ENCODE measurements at places on chromosomes 13 and 19.

- no peak for DNase-seq
Observed at GRCh38 chr19:4951656-4952055, 17.3 kb upstream of the KDM4B start.

DNA sequence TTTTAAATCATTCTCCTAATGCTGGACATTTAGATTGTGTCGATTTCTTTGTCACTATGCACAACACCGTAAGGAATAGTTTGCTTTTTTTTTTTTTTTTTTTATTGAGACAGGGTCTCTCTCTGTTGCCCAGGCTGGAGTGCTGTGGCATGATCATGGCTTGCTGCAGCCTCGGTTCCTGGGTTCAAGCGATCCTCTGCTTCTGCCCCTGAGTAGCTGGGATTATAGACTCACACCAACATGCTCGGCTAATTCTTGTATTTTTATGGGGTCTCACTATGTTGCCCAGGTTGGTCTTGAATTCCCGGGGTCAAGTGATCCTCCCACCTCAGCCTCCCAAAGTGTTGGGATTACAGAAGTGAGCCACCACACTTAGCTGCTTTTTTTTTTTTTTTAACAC, 86.5 kb downstream of the RYR1 start:
- no peak for DNase-seq

DNA sequence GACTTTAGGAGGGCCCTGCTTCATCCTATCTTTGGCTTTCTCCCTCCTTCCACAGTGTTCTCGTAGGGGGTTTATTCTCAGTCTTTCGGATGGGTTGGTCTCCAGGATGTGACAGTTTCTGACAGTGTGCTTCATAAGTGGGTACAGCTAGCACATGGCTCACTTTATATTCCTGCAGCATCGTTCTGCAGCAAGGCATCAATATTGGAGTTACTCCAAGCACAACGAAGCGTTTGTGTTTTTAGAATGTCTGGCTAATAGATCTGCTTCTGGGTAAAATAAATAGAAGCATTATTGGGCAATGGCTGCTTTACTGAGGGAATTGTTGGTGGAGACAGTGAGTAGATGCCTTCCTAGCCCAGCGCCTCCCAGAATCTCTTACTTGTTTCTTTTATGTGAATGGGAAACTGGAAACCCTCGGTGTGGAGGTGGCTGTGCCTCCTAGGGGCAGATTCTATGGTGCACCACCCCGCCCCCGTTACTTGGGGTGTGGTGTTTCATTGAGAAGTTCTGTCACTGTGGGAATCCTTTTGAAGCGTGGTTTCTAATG, 2.0 kb downstream of the FARP1 start:
- DNase-seq = no peak

GRCh38 chr13:29570051-29570654, 25.3 kb downstream of the SLC7A1 start:
- no peak for DNase-seq

- DNase-seq = no peak
Observed at GRCh38 chr13:30932481-30933353, at the start of gene TEX26. TSS of gene TEX26 (plus strand) at chr13:30932656. CDS start at chr13:30932716, 60 bp downstream.

DNA sequence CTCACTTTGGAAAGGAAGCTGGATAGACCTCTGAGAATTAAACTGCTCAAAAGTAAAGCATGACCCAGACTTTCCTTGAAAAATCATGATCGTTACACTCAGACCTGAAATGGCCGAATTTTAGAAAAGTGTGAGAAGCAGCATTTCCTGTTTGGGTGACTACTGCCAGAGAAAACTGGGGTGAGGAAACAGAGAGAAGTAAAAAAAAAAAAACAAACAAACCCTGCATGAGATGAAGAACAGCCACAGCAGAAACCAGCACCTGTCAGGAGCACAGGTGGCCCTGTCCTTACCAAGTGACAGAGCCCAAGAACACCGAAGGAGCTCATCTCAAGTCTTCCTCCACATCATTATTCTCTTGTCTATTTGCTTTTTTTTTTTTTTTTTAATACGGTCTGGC, 12.0 kb upstream of the ADPRHL1 start:
- no peak for DNase-seq

DNA sequence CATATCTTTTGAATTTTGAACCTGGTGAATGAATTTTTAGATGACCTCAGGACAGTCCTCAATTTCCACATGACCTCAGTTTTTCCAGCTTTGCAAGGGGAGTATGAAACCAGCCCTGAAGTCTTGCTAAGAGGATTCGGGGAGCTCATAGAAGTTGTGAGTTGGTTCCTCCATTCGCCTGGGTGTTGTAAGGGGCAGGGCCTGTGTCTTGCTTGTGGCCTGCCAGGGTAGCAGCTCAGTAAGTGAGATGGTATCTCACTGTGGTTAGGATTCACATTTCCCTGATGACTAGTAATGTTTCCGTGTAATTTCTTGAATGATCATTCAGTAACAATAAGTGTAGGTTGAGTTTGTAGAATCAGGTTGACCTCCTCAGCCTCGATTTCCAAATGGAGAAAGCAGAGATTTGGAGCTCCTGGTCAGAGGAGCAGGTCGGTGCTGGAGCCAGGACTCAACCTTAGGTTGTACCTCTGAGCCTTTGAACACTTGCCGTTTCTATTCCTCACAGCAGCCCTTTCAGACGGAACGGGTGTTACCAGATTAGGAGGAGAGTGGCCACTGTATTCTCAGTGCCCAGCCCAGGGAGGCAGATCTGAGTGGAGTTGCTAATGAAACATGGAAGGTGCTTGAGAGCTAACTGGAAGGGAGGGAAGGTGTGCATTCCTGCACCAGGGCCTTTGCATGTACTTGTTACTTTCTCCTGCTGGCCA, 14.6 kb downstream of the NACC1 start:
- DNase-seq = no peak

GRCh38 chr19:21482863-21483276, 22.5 kb upstream of the ZNF429 start:
- DNase-seq = no peak

DNA sequence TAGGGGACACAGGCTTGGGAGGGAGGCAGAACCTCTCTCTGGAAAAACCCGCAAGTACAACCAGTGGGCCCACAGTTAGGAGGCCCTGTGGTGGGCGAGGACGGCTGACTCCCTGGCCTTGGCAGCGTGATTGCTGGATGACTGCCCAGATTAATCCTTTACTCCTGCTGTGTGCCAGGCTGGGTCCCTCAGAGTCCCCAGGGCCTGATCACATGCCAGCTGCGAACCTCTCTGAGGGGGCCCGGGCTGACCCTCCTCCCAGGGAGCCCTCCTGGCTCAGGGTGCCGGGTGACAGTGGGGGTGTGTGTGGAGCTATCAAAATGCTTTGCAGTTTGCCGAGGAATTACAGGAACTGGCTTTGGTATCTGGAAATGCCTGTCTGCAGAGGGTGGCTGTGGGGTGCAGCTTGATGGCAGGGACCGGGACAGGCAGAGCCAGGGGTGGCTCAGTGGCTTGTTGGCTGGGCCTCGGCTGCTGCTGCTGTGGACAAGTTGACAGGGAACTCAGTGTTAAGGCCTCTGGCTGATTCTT, 48.9 kb downstream of the DNM2 start:
- DNase-seq = no peak

DNA sequence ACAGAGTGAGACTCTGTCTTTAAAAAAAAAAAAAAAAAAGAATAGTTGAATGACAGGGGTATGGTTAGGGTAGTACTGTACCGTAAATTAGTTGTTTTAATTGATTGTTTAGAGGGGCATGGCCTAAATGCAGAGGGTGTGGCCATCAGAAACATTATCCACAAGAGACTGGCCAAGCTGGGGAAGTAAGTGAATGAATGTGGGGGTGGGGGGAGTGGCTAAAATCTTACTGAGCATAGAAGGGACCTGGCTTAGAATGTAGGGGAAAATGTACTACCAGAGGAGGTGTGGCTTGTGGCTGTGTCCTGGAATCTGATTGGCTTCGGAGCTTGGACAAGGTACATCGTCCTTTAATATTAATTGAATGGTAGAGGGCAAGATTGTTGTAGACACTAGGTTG, 3.8 kb downstream of the BCL2L12 start:
- DNase-seq = no peak

DNA sequence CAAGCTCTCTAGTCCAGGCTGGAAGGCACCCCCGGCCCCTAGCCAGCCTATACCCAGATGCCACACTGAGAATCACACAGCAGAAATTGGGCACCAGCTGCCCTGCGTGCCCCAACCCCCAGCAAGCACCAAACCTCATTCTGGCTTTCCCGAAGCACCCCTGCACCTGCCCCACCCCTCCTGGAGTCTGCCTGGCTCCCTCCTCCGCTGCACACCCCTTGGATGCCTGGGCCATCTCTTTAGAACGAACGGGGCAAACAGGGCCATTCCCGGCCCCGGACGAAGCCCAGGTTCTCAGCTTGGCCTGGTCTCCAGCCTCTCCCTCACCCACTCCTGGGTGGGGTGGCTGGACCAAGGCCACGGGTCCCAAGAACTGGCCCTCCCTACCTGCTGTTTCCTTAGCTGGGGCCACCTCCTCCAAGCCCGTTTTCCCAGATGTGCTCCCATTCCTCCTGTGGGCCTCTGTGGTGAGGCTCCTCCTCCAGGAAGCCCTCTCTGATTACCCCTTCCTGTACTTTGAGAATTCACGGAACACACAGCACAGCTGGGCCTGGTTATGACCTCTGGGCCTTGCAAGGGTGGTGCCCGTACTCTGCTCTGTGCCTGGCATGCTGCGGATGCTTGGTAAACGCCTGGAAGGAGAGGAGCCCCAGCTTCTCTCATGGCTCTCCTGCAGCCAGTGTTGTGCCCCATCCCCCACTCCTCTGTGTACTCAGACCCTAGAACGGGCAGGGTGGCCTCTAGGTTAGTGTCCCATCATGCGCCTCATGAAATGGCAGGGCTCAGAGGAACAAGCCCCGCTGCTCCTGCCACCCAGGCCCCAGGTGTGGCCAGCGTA, 21.4 kb downstream of the CEBPG start:
- DNase-seq = no peak

GRCh38 chr13:96540670-96541069, 450.8 kb downstream of the HS6ST3 start:
- DNase-seq = no peak

All from GM12878 (cell line).